ENCODE measurements at places on chromosomes 6 and 20.

DNA sequence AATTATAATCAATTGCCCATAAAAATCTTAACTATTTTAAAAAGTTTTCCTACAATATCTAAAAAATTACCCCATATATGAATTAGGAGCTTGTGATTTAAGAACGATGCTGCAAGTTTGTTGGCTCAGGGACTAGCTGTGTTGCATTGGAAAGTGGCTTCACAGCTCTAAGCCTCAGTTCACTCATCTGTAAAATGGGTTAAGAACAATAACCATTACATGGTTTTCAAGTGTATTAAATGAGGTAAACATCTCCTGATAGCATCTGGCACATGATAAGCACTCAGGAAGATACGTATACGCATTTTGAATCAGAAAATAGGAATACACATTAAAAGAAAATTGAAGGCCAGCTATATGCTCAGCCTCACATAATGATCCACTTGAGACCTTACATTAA, 76.4 kb downstream of the ARHGAP18 start:
- no peaks in the 10 kb centered on the region for H3K4me1 ChIP-seq
- no peak overlapping the region for H3K4me3 ChIP-seq
- 0 out of 2 replicates have a peak, but pooled peaks cover 3% of the 10 kb centered on the region for H3K36me3 ChIP-seq
- no peaks in the 10 kb centered on the region for H3K27me3 ChIP-seq
- no peak for DNase-seq
- no peak overlapping the region for H3K27ac ChIP-seq

- peaks cover 23% of the 10 kb centered on the region for H3K27me3 ChIP-seq
- H3K27ac ChIP-seq, result no peak overlapping the region
- H3K4me3 ChIP-seq, result no peak overlapping the region
- H3K4me1 ChIP-seq, result no peaks in the 10 kb centered on the region
These were observed 20.6 kb upstream of the CST3 start for GRCh38 chr20:23658336-23658735.

DNA sequence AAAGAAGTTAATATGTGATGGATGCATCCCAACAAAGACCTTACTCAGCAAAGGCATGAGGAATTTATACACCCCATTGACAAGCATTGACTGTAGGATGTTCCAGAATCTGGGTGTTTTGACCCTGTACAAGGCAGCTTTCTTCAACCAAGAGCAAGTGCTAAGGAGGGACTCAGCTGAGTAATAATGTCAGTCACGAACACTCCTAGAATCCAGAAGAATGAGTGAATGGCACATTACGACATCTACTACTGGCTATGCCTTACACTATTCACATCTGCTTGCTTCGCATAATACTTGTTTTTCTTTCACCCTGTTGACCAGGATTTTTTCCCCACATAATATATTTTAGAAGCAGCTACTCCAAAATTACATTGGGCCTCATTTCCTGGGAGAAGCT, 42.5 kb upstream of the VGLL2 start:
- DNase-seq, result no peak
- no peak overlapping the region for H3K4me3 ChIP-seq
- H3K27me3 ChIP-seq, result no peaks in the 10 kb centered on the region
- no peak overlapping the region for H3K27ac ChIP-seq
- no peaks in the 10 kb centered on the region for H3K36me3 ChIP-seq

DNA sequence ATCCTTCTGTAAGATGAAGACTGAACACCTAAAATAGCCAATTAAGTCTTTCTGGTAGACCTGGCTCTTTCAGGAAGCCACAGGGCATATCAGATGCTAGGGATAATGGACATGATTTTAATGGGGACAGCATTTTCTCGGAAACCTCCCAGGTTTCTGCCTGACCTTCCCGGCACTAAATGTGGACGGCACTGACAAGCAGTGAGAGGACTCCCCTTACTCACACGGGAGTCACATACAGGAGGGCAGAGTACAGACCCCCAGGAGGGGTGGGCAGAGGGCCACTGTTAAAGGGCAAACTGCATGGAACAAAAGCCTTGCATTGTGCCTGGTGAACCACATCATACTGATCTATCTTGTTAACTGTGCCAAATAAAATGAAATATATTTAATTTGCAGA, 19.9 kb downstream of the PSMG4 start:
- peaks cover 19% of the 10 kb centered on the region for H3K36me3 ChIP-seq
- no peaks in the 10 kb centered on the region for H3K27me3 ChIP-seq
- no peaks in the 10 kb centered on the region for H3K4me1 ChIP-seq
- no peak for DNase-seq
- H3K27ac ChIP-seq, result no peak overlapping the region
- H3K4me3 ChIP-seq, result no peak overlapping the region

DNA sequence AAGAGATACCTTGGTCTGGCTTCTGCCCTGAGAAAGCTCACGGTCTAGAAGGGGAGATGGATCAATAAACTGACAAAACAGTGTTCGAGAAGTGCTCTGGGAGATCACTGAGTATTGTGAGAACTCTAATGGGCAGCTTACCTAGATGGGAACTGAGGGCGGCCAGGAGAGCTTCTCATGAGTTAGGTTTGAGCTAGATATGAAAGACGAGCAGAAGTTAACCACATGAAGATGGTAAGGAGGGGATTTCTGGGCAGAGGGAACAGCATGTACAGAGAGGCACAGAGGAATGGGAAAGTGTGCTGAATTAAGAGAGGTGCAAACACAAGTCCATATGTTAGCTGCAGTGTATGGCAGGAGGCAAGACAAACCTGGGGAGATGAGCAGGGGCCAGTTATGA, 11.9 kb downstream of the ZFAND3 start:
- H3K36me3 ChIP-seq, result peaks cover 6% of the 10 kb centered on the region
- no peak for DNase-seq
- H3K4me3 ChIP-seq, result no peak overlapping the region

GRCh38 chr20:64203037-64203777, 39.0 kb downstream of the MYT1 start:
- no peak for DNase-seq
- H3K4me3 ChIP-seq, result no peak overlapping the region
- no peak overlapping the region for H3K27ac ChIP-seq
- H3K36me3 ChIP-seq, result no peaks in the 10 kb centered on the region
- no peaks in the 10 kb centered on the region for H3K27me3 ChIP-seq

Measured in DND-41 (cell line).